ENCODE measurements at places on chromosomes 13 and 19. TPM values are rescaled to one million over a fixed set of nuclear protein-coding genes. Genes with fewer than 3 reads are reported as not detected.
A peak's percentile ranks its signal among the peaks of the same experiment; 100 is the strongest.

Gene ZNF723
- not detected for total RNA-seq

Gene ISOC2
- total RNA-seq, result 31.9 TPM

Gene CNFN
- not detected for total RNA-seq

Gene GSX1
- total RNA-seq, result not detected

Gene KLK11
- total RNA-seq, result not detected

Gene DACH1
- total RNA-seq, result not detected

Gene TSSK6
- total RNA-seq, result 3.4 TPM

Gene ATP12A
- total RNA-seq, result 0.05 TPM

DNA sequence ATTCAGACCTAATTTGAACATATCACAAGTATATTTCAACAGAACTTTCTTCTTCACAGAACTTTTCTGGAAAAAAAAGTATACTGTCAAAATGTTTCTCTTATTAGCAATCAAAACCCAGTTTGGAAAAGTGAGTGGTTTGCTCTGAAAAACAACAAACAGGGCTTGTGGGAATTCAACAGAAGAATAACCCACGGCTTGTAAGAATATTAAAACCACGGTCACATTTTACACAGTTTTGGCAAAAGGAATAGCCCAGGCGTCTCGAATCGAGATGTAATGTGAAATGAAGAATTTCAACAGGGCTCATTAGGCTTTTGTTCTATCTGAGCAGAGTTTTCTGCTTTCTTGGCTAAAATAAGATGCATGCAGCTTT, 70.7 kb downstream of the COL4A2 start:
- H3K27me3 ChIP-seq, result peaks cover 8% of the 10 kb centered on the region
- no peak overlapping the region for H3K27ac ChIP-seq
- H3K4me3 ChIP-seq, result no peak overlapping the region
- H3K4me1 ChIP-seq, result no peaks in the 10 kb centered on the region

- H3K4me1 ChIP-seq, result no peaks in the 10 kb centered on the region
- H3K4me3 ChIP-seq, result no peak overlapping the region
- H3K36me3 ChIP-seq, result no peaks in the 10 kb centered on the region
- H3K27ac ChIP-seq, result no peak overlapping the region
- H3K27me3 ChIP-seq, result peaks cover 12% of the 10 kb centered on the region
Observed at GRCh38 chr13:27381601-27382000, 42.8 kb upstream of the GTF3A start.

GRCh38 chr19:6849876-6850275, 37.5 kb upstream of the ADGRE1 start:
- DNase-seq, result no peak
- H3K4me3 ChIP-seq, result no peak overlapping the region
- no peaks in the 10 kb centered on the region for H3K4me1 ChIP-seq
- H3K27me3 ChIP-seq, result no peaks in the 10 kb centered on the region
- H3K27ac ChIP-seq, result no peak overlapping the region
- peaks cover 45% of the 10 kb centered on the region for H3K36me3 ChIP-seq

DNA sequence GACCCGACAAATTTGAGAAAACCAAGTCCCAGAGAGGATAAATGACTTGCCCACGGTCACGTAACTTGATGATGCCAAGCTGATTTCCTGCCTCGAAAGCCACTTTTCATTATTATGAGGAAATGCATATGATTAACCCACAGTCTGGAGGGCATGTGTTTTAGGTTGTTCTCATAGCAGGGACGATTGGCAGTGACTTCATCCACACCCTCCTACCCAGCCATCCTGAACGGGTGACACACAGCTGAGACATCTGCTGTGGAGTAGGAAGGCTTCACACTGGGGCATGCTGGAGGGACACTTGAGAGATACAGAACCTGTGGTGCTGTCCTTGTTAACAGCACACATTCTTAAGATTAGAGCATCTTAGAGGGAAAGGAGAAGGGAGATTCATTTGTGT, 65.4 kb upstream of the WDFY2 start:
- H3K4me3 ChIP-seq, result no peak overlapping the region
- no peak overlapping the region for H3K27ac ChIP-seq
- DNase-seq, result no peak
- H3K27me3 ChIP-seq, result no peaks in the 10 kb centered on the region
- H3K4me1 ChIP-seq, result peaks cover 39% of the 10 kb centered on the region

DNA sequence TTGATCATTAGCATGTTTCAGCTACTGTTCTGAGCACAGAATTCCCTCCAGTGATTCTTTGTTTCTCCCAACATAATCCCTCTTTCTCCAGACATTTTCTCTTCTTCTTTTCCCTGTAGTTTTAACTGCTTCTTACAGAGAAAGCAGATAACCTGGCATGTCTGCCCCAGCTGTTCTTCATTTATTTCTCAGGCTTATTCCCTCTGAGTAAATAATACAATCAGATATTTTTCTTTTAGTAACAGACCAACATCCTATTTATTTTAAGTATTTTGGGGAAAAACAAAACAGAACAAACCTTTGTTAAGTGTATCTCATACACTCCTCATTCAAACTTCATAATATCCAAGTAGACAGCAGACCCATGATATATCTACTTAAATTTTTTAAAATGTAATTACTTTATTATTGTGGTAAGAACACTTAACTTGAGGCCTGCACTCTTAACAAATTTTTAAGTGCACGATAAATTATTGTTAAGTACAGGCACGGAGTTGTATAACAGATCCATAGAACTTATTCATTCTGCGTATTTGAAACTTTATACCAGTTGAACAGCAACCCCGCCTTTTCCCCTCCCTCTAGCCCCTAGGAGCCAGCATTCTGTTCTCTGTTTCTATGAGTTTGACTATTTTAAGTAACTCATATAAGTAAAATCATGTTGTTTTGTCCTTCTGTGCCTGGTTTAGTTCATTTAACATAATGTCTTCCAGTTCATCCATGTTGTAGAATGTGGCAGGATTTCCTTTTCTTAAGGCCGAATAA, 540.0 kb downstream of the LMO7 start:
- H3K4me1 ChIP-seq, result no peaks in the 10 kb centered on the region
- H3K27me3 ChIP-seq, result no peaks in the 10 kb centered on the region
- no peaks in the 10 kb centered on the region for H3K36me3 ChIP-seq
- H3K27ac ChIP-seq, result no peak overlapping the region

DNA sequence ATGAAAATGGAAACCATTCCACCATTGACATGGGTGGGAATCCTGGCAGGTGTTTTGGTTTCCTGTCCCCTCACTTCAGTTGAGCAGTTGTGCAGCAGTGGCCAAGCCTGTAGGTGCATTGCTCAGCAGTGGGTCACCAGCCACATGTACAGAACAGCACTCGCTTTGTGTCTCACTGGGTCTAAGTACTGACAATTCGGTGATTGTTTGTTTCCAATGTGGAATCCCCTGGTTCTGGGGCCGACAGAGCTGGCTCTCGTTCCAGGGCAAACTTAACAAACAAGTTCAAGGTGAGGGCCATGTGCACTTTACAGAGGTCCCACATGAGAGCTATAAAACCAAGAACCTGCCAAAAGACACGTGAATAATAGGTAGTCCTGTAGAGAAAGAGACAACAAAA, 54.1 kb upstream of the SPATA13 start:
- H3K4me3 ChIP-seq, result no peak overlapping the region
- H3K36me3 ChIP-seq, result no peaks in the 10 kb centered on the region
- peaks cover 11% of the 10 kb centered on the region for H3K27me3 ChIP-seq
- no peak overlapping the region for H3K27ac ChIP-seq
- DNase-seq, result no peak

GRCh38 chr13:48801255-48801654, 147.5 kb downstream of the CYSLTR2 start:
- H3K4me3 ChIP-seq, result no peak overlapping the region
- no peaks in the 10 kb centered on the region for H3K36me3 ChIP-seq
- no peak overlapping the region for H3K27ac ChIP-seq
- H3K4me1 ChIP-seq, result peaks cover 15% of the 10 kb centered on the region

- H3K4me1 ChIP-seq, result peaks cover 14% of the 10 kb centered on the region
- no peak overlapping the region for H3K27ac ChIP-seq
- H3K36me3 ChIP-seq, result no peaks in the 10 kb centered on the region
- no peak for DNase-seq
- no peak overlapping the region for H3K4me3 ChIP-seq
Observed at GRCh38 chr19:32197896-32198882, 147.2 kb upstream of the ZNF507 start.

DNA sequence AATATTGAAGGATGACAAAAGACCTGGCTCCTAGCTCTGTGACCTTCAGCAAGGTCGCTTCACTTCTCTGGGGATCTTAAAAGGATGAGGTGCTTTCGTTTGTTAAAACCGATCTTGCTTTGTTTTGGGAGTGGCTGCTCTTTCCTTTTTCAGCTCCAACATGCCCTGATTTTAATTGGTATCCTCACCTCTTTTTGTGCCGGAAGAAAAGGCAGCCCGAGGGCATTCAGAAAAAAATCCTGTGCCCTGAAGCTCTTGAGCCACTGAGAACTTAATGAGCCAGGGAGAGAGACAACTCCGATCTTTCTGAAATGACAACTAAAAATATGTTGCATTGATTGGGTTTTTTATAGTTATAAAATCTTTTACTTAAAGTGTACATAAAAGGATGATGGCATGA, 19.4 kb downstream of the CLDN10 start:
- H3K27me3 ChIP-seq, result no peaks in the 10 kb centered on the region
- H3K27ac ChIP-seq, result no peak overlapping the region
- no peak for DNase-seq
- no peaks in the 10 kb centered on the region for H3K4me1 ChIP-seq

- H3K4me1 ChIP-seq, result no peaks in the 10 kb centered on the region
- H3K36me3 ChIP-seq, result no peaks in the 10 kb centered on the region
- DNase-seq, result no peak
- no peaks in the 10 kb centered on the region for H3K27me3 ChIP-seq
Observed at GRCh38 chr13:93689333-93689732, 462.7 kb downstream of the GPC6 start.

DNA sequence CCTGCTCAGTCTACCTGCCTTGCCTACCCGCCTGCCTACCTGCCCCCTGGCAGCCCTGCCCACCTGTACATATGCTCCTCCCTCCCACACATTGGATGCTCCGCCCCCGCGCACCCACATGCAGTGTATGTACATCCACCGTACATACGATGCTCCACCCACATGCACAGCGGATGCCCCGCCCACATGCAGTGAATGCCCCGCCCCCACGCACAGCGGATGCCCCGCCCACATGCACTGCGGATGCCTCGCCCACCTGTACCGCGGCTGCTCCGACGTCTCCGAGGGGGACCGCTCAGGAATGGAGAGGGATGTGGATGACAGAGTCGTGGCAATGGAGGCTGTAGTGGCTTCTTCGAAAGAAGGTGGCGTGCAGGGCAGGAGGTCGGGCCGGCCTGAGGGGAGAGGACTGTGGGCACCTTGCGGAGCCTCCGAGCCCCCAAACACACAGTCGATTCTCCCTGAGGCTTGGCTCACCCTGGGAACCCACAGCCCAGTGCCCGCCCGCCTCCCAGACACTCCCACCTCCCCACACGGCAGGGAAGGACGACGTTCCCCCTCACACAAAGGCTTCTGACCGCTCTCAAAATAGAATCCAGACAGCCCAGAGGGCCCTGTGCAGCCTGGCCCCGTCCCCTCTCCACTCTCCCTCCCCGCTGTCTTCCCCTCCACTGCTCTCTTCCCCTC, 16.5 kb upstream of the CACTIN start:
- peaks cover 5% of the 10 kb centered on the region for H3K36me3 ChIP-seq
- no peaks in the 10 kb centered on the region for H3K27me3 ChIP-seq
- H3K27ac ChIP-seq, result no peak overlapping the region
- no peaks in the 10 kb centered on the region for H3K4me1 ChIP-seq
- DNase-seq, result peak; percentile 30
- no peak overlapping the region for H3K4me3 ChIP-seq

GRCh38 chr13:38998739-38999138, 8.1 kb upstream of the STOML3 start:
- no peaks in the 10 kb centered on the region for H3K36me3 ChIP-seq
- no peaks in the 10 kb centered on the region for H3K4me1 ChIP-seq
- no peak for DNase-seq
- H3K27me3 ChIP-seq, result no peaks in the 10 kb centered on the region
- no peak overlapping the region for H3K4me3 ChIP-seq

DNA sequence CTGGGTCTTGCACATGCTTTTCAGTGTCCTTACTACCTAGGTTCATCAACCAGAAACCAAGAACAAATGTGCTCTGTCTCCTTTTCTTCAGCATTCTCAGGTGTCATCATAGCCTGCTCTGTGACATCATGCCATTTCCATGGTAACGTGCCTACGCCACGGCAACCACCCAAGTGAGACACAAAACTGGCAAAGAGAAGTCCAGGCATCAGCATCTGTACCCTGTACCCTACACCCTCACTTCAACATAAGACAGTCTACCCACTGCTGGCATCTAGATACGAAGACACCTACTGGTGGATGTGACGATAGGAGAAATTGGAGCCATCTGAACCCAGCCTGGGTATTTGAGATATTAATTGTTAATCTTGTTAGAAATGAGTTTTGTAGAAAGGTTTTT, 13.3 kb downstream of the ZC3H4 start:
- peaks cover 54% of the 10 kb centered on the region for H3K36me3 ChIP-seq
- peak; percentile 29 for DNase-seq
- no peaks in the 10 kb centered on the region for H3K27me3 ChIP-seq
- H3K27ac ChIP-seq, result peak overlapping the region; percentile 51

- H3K27me3 ChIP-seq, result no peaks in the 10 kb centered on the region
- no peak for DNase-seq
- H3K4me3 ChIP-seq, result no peak overlapping the region
- no peak overlapping the region for H3K27ac ChIP-seq
Observed at GRCh38 chr13:111926501-111927180, 140.3 kb upstream of the SOX1 start.

DNA sequence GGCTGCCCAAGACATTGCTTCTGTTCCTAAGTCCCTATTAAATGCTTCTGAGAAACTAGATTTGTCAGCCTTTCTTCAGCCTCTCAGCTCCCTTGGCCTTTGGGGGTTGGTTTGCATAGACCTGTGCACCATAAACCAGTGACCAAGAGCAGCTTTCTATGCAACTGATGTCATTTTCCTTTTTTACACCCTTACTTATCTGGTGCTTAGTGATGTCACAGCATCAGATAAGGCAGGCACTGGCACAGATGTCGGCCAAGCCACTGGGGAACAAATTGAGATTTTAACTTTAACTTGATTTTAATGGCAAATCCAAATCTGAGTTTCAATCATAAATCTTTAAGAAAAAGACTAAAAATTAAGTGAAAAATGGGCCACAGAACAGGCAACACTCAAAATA, 59.8 kb downstream of the RUBCNL start:
- H3K36me3 ChIP-seq, result no peaks in the 10 kb centered on the region
- H3K27me3 ChIP-seq, result peaks cover 7% of the 10 kb centered on the region
- H3K4me3 ChIP-seq, result no peak overlapping the region
- H3K4me1 ChIP-seq, result peaks cover 12% of the 10 kb centered on the region
- H3K27ac ChIP-seq, result no peak overlapping the region

Measured in activated CD8-positive, alpha-beta T cell treated with anti-CD3 and anti-CD28 coated beads, Interleukin-2, amount 10 ng/mL, durations not matched to agents 7 days and 5 days (primary cell).